ENCODE measurements at places on chromosomes 6 and 20.

DNA sequence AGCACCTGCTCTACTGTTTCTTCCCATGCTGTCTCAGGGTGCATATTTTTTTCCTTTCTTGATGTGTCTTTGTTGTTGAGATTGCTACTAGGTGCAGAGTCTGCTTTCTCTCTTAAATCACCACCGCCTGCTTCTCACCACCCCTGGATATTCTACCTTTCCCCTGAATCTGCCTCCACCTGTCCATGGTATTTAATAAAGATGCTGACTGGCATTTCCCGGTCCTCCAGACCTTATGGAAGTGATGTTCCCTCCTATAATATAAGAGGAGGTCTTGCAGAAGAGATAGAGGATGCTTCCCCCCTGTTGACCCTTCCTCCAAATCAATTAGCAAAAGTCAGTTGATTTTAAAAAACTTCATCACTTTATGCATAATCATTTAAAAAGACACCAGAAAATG is 107.9 kb upstream of the IYD start:
- DNase-seq = no peak

GRCh38 chr20:34365765-34366213 is 2.7 kb downstream of the ITCH start:
- DNase-seq = no peak

DNA sequence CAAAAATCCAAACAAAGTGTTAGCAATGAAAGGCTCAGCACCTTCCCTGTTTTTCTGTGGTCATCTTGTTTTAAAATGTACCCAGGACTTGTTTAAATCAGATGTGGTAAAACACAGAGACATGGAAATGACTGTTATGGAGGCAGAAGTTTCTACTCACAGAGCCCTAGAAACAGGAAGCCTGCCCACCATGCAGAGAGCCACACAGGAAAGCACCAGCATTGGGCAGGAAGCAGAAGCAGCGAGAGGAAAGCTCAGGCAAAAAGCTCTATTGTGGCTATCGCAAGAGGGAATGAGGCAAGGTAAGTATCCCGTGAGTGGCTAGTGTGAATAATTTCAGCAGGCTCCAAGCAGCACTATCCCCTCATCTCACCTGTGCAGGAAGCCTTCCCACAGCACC is 42.8 kb downstream of the GPR6 start:
- no peak for DNase-seq

DNA sequence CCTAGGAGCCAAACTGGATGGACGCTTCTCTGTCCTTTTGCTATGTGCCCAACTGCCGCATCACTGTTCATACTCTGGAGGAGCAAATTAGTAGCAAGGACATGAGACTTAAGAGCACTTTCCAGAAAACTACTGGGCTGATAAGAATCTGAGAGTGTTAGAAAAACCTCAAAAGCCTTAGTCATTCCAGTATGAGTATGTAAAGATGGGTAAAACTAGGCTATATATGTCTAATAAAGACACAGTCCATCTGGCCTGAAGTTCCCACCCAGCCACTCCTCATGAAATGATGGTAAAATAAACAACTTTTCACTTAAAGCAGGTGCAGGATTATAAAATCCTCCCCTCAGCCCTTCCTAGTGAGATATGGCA is 30.6 kb downstream of the SHLD1 start:
- no peak for DNase-seq

- DNase-seq = no peak
These were observed 185.7 kb downstream of the CDKAL1 start for GRCh38 chr6:20719980-20720379.

DNA sequence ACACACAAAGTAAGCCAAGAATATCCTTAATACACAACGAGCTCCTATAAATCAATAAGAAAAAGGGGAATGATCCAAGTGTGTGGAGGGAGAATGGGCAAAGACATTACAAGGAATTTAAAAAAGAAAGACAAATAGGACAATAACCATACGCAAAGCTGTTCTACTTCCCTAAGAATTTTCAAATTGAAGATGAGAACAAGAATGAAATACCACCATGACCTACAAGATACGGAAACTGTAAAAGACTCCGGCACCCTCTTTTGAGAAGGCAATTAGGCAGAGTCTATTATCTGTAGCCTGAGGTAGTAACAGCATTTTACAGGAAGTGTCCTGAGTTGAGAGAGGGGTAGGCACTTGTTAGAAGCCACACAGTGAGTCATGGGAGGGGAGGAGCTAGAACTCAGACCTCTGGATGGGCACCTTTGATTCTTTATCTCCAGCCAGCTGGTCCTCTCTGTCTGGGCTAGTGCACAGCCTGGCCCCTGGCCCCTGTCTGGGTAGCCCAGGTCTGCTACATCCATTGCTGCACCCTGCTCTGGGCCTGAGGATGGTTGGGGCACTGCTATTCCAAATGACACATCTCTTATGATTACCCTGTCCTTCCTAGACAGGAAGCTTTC is 15.3 kb downstream of the RSPO4 start:
- peak; percentile 8 for DNase-seq

GRCh38 chr20:54084727-54085388 is 14.5 kb upstream of the BCAS1 start:
- DNase-seq = peak; percentile 66

GRCh38 chr20:37986873-37987601 is 46.2 kb downstream of the TTI1 start:
- DNase-seq = peak; percentile 92

- no peak for DNase-seq
These were observed 246.5 kb downstream of the TBX18 start for GRCh38 chr6:84517741-84518530.

DNA sequence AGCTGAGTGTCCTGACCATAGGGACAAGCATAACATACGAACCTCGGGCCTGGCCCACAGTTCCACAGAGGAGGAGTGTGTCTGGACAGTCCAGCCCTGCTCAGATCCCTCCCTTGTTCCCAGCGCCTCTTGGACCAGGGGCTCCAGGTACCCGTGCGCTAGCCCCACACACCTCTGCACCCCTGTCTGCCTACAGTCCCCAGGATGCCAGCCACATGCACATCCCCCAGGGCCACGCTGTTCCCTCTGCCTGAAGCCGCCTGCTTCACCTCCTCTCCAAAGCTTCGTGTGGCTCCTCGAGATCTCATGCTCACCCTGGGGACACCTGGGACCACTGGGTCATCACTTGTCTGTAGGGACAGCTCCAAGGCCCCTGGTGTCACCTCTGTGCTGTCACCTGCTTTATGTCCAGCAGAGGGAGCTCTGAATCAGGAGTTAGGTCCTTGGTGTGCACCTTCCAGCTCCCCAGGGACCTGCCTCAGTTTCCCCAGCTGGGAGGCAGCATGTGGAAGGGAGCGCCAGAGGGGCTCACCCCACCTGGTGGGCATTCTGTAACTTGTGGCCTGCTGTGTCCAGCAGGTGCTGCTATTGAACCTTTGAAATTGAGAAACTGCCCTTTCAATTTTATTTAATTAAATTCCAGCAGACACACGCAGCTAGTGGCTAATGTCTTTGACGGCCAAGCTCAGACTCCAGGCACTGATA is 7.3 kb upstream of the YTHDF1 start:
- DNase-seq = no peak

DNA sequence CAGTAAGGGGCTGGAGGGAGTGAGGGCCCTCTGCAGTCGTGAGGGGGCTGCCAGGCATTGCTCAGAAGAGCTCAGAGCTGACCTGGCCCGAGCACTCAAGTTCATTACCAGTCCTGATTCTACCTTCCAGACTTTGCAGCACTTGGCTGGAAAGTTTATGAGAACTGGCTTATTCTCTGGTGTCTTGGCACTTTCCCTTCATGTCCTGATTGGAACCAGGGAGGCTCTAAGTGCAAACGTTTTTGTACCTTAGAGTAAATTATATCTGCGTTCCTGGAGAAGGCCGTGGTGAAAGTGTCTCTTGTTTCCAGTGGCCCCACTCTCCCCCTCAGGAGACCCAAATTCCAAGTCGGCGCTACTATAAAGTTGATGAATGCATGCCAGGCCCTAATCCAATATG is 402.3 kb downstream of the CDC5L start:
- DNase-seq = no peak

- DNase-seq = no peak
These were observed 101.5 kb upstream of the MARCKS start for GRCh38 chr6:113755449-113756289.

GRCh38 chr6:149437212-149437611 is 37.1 kb downstream of the SUMO4 start:
- no peak for DNase-seq

- DNase-seq = no peak
These were observed 222.4 kb upstream of the JARID2 start for GRCh38 chr6:15023448-15023847.

- DNase-seq = no peak
These were observed 184.9 kb upstream of the CST7 start for GRCh38 chr20:24764027-24764793.

- DNase-seq = no peak
These were observed 82.1 kb downstream of the BFSP1 start for GRCh38 chr20:17449031-17449430.

GRCh38 chr20:5067877-5068645 is 51.7 kb downstream of the PCNA start:
- DNase-seq = no peak

DNA sequence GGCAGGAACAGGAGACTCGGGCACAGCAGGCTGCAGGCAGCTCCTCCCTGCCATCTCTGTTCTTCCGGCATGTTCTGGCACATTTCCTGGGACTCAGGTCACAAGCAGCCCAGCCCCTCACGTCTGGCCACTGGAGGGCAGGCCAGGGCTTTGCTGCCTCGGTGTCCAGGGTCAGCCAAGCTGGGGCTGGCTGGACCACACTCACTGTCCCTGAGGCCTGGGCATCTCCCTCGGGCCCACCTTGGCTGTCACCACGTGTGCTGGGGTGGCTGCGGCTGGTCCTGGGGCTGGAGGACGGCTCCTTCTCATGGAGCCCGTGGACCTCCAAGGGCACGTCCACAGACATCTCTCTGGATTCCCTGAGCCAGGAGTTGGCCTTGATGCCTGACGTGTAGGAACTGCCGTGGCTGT is 18.5 kb downstream of the FRMD1 start:
- peak; percentile 78 for DNase-seq

DNA sequence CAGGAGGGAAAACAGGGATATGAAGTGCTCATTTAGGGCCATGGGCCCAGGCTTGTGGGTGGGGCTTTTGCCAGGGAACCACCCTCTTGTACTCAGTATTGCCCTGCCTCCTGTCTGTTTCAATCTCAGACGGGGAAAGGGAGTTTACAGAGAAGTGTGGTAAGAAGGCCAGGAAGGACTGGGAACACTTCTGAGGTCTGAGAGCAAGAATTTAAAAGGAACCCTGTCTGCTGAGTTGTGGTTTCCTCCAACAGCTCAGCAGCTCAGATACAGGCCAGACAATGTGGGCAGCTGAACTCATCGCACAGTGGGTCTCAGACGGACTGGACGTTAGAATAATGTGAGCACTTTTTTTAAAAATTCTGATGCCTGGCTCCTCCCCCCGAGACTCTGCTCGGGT is 354.1 kb upstream of the ARID1B start:
- DNase-seq = no peak

DNA sequence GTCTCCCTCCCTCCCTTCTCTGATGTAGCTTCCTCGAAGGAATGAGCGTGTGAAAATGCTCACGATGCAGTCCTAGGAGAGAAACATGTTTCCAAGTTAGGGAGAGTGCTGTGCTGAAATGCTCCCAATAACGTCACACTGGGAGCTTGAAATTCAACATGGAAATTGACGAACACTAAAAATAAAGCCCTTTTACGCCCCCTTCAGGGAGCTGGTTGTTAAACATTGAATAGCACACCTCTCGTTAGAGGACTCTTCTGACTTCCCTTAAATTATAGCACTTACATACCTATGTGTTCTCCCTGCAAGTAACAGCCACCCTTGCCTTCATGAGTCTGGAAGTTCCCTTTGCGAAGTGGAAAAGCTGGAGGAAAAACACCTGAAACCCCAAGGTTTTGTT is 88.6 kb downstream of the BFSP1 start:
- no peak for DNase-seq

DNA sequence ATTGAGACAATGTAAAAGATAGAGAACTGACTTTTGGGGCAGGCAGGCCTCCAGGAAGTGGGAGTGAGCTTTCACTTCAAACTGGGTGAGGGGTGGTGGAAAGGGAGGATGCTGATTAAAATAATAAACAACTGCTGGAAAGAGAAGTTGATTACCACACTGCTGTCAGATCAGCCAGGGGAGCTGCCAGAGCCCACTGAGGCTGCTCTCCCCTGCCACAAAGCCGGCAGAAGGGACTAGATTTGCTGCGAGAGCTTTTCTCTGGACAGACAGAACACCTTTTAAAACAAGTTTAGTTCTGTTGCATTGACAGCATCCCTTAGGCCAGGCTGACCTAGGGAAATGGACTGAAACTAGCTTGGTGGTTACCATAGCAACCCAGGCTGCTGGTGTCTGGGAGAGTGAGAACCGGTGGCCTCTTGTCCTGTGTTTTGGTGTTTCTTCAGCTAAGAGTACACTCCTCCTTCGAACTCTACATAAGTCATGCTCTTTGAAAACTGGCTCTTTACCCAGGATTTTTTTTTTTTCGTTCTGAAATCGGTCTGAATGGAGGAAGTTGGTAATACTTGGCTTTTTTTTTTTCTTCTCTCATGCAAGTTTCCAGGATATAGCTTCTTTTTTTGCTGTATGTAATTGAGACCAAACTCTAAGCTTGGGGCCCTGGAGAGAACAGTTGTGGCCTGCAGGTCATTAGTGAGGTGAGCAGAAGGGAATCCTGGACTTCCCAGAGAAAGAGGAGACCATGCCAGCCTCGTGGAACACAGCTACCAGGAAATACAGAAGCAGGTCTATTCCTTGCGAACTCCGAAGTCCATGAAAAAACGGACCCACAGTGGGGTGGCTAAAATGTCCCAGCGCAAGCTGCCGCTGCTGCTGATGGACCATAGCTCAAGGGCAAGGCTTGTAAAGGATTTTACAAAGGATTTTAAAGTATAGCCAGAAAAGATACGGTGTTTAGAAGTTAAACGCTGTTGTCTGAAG is 374.4 kb downstream of the UTRN start:
- DNase-seq = no peak

GRCh38 chr20:63782051-63782471 is 42.5 kb downstream of the SLC2A4RG start:
- no peak for DNase-seq
